Hippocampal formation (tissue), 2 donors: ENCODE measurements at places on chromosomes 6 and 20.
A peak's percentile ranks its signal among the peaks of the same experiment; 100 is the strongest.

- DNase-seq, result no peak
Observed at GRCh38 chr6:111430605-111431376, 52.2 kb downstream of the REV3L start.

- DNase-seq, result no peak
Observed at GRCh38 chr6:13362412-13362811, 34.1 kb upstream of the TBC1D7 start.

GRCh38 chr6:122352981-122353664, 46.3 kb upstream of the HSF2 start:
- no peak for DNase-seq

GRCh38 chr6:136160250-136160649, 89.9 kb downstream of the MTFR2 start:
- no peak for DNase-seq

DNA sequence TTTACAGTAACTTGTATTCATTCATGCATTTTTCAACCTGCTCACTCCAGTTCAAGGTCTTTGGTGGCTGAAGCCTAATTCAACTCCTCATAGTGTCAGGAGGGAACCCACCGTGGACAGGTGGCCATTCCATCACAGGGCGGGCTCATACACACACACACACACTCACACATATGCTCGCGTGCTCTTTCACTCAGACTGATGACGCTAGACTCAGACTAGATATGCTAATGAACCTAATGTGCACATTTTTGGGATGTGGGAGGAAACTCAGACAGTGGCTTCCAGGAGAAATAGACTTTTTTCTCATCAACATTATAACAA, 56.7 kb downstream of the TRIM27 start:
- no peak for DNase-seq

DNA sequence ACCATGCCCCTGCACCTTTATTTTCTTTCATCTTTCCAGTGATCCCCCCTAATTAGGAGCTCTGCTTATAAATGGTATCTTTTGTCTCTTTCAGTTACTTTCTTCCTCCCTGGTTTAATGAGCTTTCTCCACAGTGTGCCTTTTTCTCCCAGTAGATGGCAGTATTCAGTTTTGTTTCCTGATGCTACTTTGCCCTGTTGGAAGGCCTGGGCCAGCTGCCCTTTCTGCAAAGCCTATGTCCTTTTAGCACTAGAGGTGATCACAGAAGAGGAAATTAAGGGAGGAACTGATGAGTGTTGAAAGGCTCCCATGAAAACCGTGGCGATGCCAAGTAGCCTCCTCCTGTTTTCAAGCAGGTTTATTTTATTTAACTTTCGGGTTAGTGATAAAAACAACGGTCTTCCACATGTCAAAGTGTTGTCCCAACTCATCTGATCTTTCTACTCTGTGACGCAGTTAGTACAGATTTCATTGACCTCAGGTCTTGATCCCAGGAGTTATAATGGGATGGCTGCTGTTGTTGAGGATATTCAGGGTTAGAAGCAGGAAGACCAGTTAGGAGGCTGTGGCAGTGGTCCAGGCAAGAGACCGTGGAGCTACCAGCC, 184.2 kb upstream of the BMP2 start:
- DNase-seq, result peak; percentile 42
